Stimulated activated CD4-positive, alpha-beta T cell treated with anti-CD3 and anti-CD28 coated beads, Interleukin-15, amount 100 ng/mL, for 24 hours (primary cell): ENCODE measurements at places on chromosomes 13 and 19.
A peak's percentile ranks its signal among the peaks of the same experiment; 100 is the strongest.

DNA sequence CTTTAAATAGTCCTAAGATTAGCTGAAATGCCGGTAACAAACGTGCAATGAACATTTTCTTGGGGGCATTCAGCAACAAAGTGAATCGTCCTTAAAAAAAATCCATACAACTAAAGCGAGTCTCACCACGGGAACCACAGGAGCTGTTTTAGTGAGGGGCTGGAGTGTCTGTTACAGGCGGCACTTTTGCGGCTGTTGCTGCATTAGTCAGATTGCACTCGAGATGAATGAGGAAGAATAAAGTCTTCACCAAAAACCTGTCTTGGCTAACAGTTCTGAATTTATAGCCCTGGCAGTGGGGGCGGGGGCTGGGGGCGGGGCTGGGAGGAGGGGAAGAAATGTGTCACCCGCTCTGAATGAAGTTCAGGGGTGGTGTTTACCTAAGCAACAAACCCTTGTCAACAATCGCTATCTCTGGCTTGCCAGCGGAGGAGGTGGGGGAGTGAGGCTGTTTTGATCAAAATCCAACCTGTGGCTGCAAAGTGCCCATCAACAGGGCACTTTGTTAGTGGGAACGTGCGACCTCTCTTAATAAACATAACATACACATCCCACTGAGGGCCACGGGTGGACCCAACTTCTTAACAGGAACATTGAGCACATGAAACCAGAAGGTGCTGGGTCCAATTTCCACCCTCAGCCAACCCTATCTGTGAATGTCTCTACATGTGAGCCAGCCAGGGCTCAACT lies 44.5 kb downstream of the RFX2 start:
- DNase-seq: peak; percentile 46

DNA sequence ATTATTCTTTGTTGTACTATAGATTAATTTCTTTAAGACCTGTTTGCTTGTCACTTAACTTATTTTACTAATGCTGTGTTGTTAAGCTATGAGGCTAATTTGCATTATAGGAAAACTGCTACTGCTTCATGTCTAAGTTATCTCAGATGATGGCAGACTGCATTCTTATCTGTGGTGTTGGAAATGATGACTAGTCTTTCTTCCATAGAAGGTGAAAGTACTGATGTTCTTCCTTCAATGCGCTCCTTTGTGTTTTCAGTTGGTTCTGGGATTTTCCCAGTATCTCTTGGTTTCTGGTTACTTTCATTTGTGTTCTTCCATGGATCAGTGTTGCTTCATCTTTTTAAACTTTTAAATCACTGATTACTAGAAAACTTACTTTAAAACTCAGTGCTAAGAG lies 46.9 kb downstream of the TPP2 start:
- no peak for DNase-seq

GRCh38 chr19:18718015-18718526 lies 34.6 kb downstream of the CRTC1 start:
- DNase-seq: no peak

- DNase-seq: no peak
Measured at GRCh38 chr19:1151917-1152587, 22.0 kb downstream of the SBNO2 start.

GRCh38 chr13:98297051-98297450 lies 120.0 kb upstream of the RNF113B start:
- no peak for DNase-seq

DNA sequence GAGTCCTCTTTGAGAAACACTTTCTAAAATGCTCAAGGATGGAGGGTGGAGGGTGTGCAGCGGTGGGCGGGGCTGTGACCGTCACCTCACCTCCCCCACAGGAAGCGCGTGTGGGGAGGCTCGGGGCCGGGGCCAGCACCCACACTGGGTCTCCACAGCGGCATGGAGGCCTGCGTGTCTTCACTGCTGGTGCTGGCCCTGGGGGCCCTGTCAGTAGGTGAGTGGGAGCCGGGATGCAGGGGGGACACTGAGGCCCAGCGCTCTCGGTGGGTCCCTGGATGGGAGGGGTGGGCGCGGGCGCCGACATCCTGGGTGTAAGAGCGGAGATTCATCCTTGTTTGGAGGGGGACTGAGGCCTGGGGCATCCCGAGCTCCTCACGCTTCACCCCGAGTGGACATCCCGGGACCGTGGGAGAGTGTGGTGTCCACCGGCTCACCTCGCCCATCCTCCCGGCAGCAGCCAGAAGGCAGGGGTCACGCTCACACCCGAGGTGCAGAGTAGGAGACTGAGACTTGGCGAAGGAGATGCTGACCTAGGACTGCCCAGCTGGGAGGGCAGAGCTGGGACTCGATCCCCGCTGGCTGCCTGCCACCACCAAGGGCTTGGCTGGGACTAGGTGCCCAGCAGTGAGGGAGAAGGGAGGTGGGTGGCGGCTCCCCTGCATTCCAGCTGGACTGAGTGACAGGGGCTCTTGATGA lies at the start of gene GZMM:
GZMM (plus strand) TSS at position 144 of the 699 bp plus-strand sequence; CDS start at position 163, 19 bp downstream.
- DNase-seq: peak; percentile 81
